Common myeloid progenitor, CD34-positive (primary cell): ENCODE measurements at places on chromosomes 1 and 21.

- DNase-seq, result no peak
Observed at GRCh38 chr1:17352419-17352909, 19.5 kb upstream of the PADI6 start.

GRCh38 chr1:220335668-220336067 is 63.4 kb upstream of the RAB3GAP2 start:
- no peak for DNase-seq

DNA sequence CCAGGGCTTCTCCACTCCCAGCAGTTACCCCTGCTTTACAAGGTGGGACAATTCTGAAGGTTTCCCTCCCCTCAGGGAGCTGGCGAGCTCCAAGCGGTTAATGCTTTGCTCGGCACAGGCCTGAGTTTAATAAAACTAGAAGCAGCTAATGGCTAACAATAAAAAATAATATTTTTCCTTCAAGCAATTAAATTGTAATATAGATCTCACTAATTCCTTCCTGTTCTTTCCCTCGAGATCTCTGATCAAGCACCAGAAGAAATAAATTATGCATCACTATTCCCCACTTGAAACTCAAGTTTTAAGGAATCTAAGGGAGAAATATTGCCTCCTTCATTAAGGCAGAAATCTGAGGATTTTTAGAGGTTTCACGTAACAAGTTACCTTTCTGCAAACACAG is 42.9 kb downstream of the GLIS1 start:
- no peak for DNase-seq

DNA sequence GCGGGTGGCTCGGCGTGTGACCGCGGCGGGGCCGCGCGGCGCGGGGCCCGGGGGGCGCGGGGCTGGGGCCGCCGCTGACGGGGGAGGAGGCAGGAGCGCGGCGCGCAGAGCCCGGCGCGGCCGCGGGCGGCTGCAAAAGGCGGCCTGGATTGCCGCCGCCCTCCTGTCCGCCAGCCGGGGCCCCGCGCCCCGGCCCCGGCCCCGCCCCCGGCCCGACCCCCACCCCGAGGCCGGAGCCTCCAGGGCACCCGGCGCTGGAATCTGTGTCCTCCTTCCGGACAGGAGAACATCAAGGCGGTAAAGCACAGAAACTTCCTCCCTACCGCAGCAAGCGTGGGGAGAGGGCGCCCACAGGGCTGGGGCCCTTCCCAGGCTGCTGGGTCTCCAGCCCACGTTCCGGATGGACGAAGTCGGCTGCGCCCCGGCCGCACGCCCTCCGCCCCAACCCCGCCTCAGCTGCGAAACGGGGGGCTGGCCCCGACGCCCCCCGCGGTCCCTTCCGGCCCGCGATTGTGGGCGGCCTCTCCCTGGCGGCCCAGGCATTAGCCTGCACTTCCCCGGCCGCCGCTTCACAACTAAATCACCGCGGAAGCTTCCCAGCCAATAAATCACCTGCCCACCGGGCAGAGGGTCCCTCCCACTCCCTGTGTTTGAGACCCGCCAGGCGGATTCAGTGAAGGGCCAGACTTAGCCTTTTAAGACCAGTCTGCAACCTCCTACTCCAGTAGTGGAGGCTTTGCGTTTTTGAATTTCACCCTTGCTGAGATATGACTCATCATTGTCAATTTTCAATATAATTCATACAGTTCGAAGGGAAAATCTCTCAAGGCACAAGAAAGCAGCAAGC is 106.0 kb downstream of the SLC45A1 start:
- peak; percentile 82 for DNase-seq

DNA sequence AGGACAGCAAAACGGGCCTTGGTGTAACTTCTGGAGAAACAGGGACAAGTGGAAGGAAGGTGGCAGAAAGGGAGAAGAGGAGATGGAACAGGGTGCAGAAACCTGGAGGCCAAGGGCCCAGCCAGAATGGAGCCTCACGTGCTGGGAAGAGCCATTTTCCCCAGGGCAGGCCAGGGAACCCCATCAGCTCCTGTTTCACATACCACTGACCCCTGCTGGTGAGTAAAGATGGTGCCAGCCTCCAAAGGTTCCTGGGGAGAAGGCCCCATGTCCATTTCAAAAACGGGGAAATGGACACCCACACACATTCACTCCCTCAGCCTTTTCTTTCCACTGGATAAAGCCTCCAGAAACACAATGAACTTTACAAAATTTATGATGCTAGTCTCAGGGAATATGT is 57.6 kb upstream of the JUN start:
- DNase-seq, result peak; percentile 23
